GM23248 (cell line): ENCODE measurements at places on chromosomes 7 and 10. TPM values are rescaled to one million over a fixed set of nuclear protein-coding genes. Genes with fewer than 3 reads are reported as not detected.

DNA sequence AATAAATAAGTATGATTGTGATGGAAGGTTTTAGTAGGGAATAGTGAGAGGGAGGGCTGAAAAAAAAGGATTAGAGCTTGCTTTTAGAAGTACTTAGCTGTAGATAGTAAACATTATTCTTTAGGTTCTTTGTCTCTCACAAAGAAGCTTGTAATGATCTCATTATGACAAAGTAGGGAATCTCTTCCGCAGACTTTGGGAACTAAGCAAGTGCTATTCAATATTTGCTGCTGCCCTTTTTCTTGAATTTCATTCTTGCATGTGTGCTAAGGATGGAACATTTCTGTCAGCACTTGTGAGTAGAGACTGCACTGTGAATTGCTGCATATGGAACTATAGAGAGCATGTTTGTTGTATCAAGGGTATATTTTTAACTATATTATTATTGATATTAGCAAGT lies 173.4 kb downstream of the ST7 start:
- H3K27ac ChIP-seq, result peak overlapping the region; percentile 79; the same call in 1 of the 2 replicates
- no peaks in the 10 kb centered on the region for H3K36me3 ChIP-seq
- H3K27me3 ChIP-seq, result no peaks in the 10 kb centered on the region
- no peak for DNase-seq
- H3K4me3 ChIP-seq, result no peak overlapping the region
- H3K4me1 ChIP-seq, result peaks cover 85% of the 10 kb centered on the region

- no peak for DNase-seq
- no peaks in the 10 kb centered on the region for H3K36me3 ChIP-seq
- H3K27ac ChIP-seq, result no peak overlapping the region
- peaks cover 23% of the 10 kb centered on the region for H3K4me1 ChIP-seq
- no peak overlapping the region for H3K4me3 ChIP-seq
Measured at GRCh38 chr7:84228526-84228925, 33.9 kb upstream of the SEMA3A start.

DNA sequence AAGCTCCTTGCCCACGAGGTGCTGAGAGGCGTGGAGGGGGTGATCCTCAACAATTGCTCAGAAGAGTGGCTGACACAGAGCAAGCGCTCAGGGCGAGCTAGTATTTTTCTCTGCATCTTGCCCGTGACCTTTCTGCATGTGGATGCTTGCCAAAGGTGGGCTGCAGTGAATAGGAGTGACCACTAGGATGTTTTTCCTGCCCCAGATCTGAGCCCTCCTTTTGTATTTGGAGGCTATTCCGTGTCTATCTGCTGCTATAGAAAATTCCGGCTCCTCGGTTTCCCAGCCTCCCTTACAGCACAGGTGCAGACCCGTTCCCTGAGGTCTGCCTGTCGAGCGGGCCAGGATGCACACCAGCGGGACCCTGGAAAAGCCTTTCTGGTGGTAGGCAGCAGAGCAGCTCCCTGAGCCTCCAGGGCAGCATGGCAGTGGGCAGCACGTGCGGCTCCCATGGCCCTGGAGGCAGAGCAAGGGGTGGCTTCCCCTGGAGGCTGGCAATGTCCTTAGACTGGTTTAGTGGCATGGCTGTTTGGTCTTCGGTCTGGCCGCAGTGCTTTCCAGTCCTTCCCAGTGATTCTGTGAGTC lies 145.1 kb upstream of the PCBD1 start:
- no peak for DNase-seq
- H3K4me3 ChIP-seq, result no peak overlapping the region
- no peaks in the 10 kb centered on the region for H3K4me1 ChIP-seq
- peaks cover 22% of the 10 kb centered on the region; the same call in 1 of the 2 replicates for H3K27me3 ChIP-seq
- H3K36me3 ChIP-seq, result no peaks in the 10 kb centered on the region

GRCh38 chr10:69069090-69070042 lies 18.5 kb upstream of the SRGN start:
- no peak overlapping the region for H3K27ac ChIP-seq
- no peak overlapping the region for H3K4me3 ChIP-seq
- peaks cover 20% of the 10 kb centered on the region for H3K4me1 ChIP-seq
- no peak for DNase-seq
- H3K36me3 ChIP-seq, result no peaks in the 10 kb centered on the region
- no peaks in the 10 kb centered on the region for H3K27me3 ChIP-seq

OR2A7 gene
- total RNA-seq, result 1.1 TPM in 1 of 2 replicates, not detected in the other

NEURL1 gene
- total RNA-seq, result 0.63 and 1.1 TPM in 2 replicates

- no peaks in the 10 kb centered on the region for H3K36me3 ChIP-seq
- H3K27ac ChIP-seq, result no peak overlapping the region
- DNase-seq, result no peak
- no peaks in the 10 kb centered on the region for H3K4me1 ChIP-seq
Measured at GRCh38 chr7:4113271-4113670, 568.8 kb upstream of the FOXK1 start.

- H3K27ac ChIP-seq, result no peak overlapping the region
- no peak for DNase-seq
- H3K4me1 ChIP-seq, result no peaks in the 10 kb centered on the region
- H3K4me3 ChIP-seq, result no peak overlapping the region
- peaks cover 11% of the 10 kb centered on the region; the same call in 1 of the 2 replicates for H3K27me3 ChIP-seq
Measured at GRCh38 chr10:72076756-72077155, 11.6 kb downstream of the SPOCK2 start.

DNA sequence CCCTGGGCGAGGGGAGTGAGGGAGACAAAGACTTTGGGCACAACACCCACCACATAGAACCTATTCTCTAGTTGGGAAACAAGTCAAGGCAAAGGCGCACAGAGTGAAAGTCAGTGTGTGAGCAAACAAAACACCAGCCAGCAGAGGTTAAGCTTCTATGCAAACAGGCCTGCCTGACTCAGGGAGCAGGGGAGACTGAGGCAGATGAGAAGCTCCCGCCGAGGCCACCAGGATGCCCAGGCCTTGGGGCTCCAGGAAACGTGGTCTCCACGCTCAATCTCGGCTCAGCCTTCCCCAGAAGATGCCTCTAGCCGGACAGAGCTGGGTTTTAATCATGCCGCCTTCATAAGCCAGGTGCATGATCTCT lies 74.1 kb upstream of the KCNMA1 start:
- no peaks in the 10 kb centered on the region for H3K27me3 ChIP-seq
- no peak overlapping the region for H3K27ac ChIP-seq
- peaks cover 8% of the 10 kb centered on the region; the same call in 1 of the 2 replicates for H3K4me1 ChIP-seq

GRCh38 chr7:157403646-157404401 lies 67.0 kb downstream of the DNAJB6 start:
- H3K4me3 ChIP-seq, result no peak overlapping the region
- peak overlapping the region; percentile 95; the same call in 1 of the 2 replicates for H3K27ac ChIP-seq
- peaks cover 4% of the 10 kb centered on the region; the same call in 1 of the 2 replicates for H3K36me3 ChIP-seq

COBL gene
- total RNA-seq, result not detected in 2 replicates

GRCh38 chr7:103967401-103967800 lies 22.1 kb downstream of the RELN start:
- H3K27ac ChIP-seq, result no peak overlapping the region
- H3K36me3 ChIP-seq, result no peaks in the 10 kb centered on the region
- H3K4me3 ChIP-seq, result no peak overlapping the region
- DNase-seq, result no peak
- no peaks in the 10 kb centered on the region for H3K27me3 ChIP-seq

- no peak overlapping the region for H3K4me3 ChIP-seq
- H3K27ac ChIP-seq, result no peak overlapping the region
- DNase-seq, result peak; percentile 16
- no peaks in the 10 kb centered on the region for H3K27me3 ChIP-seq
Measured at GRCh38 chr7:111261496-111261895, 170.6 kb downstream of the LRRN3 start.

- no peak overlapping the region for H3K4me3 ChIP-seq
- H3K27ac ChIP-seq, result no peak overlapping the region
- peaks cover 13% of the 10 kb centered on the region for H3K4me1 ChIP-seq
- H3K27me3 ChIP-seq, result no peaks in the 10 kb centered on the region
- H3K36me3 ChIP-seq, result no peaks in the 10 kb centered on the region
- no peak for DNase-seq
Measured at GRCh38 chr10:76874896-76875295, 762.7 kb downstream of the KCNMA1 start.

GRCh38 chr10:20771051-20771450 lies 126.1 kb downstream of the NEBL start:
- no peak overlapping the region for H3K27ac ChIP-seq
- H3K36me3 ChIP-seq, result no peaks in the 10 kb centered on the region
- H3K4me3 ChIP-seq, result no peak overlapping the region
- peaks cover 4% of the 10 kb centered on the region; the same call in 1 of the 2 replicates for H3K4me1 ChIP-seq
- DNase-seq, result no peak

- peak; percentile 3 for DNase-seq
- H3K4me3 ChIP-seq, result no peak overlapping the region
- peak overlapping the region; percentile 3; the same call in 1 of the 2 replicates for H3K27ac ChIP-seq
- H3K27me3 ChIP-seq, result no peaks in the 10 kb centered on the region
- peaks cover 55% of the 10 kb centered on the region for H3K4me1 ChIP-seq
Measured at GRCh38 chr10:4249841-4250586, 465.0 kb upstream of the KLF6 start.

ZNF736 gene
- total RNA-seq, result 3.2 and 4.9 TPM in 2 replicates

DNA sequence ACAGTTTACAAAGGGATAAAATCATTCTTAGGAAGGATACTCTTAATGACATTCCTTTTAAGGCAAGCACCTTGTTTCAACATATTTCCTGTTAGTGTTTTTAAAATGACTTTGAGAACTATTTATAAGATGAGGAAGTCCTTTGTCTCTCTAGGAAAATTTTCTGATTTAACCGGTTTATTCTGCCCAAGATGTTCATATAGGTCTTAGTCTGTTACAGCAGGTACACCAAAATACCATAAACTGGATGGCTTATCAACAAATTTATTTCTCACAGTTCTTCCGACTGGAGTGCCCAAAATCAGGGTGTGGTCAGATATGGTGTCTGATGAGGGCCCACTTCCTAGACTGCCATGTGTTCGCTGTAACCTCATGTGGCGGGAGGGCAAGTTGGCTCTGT lies 77.9 kb downstream of the GSAP start:
- 0 out of 2 replicates have a peak, but pooled peaks cover 7% of the 10 kb centered on the region for H3K4me1 ChIP-seq
- H3K27ac ChIP-seq, result no peak overlapping the region
- H3K4me3 ChIP-seq, result no peak overlapping the region
- no peak for DNase-seq
- H3K36me3 ChIP-seq, result no peaks in the 10 kb centered on the region

DNA sequence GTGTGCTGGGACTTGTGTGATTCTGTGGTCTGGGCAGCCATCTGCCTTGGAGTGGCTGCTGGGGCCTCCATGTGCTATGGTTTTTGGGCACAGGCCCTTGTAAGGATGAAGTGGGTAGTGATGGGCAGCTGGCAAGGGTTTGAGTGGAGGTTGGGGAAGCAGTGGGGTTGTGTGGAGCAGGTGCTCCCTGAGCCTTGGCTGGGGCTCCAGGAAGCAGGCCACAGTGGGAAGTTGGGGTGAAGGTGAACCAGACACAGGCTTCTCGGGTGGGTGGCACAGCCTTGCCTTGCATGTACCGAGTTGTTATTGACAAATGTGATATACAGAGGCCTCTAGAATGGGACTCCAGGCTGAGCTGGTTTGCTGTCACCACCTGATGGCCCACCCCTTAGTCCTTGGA lies 82.3 kb downstream of the ADCY1 start:
- H3K4me3 ChIP-seq, result no peak overlapping the region
- DNase-seq, result no peak
- H3K27me3 ChIP-seq, result peaks cover 6% of the 10 kb centered on the region; the same call in 1 of the 2 replicates
- no peaks in the 10 kb centered on the region for H3K4me1 ChIP-seq
- H3K27ac ChIP-seq, result no peak overlapping the region
- no peaks in the 10 kb centered on the region for H3K36me3 ChIP-seq

DNA sequence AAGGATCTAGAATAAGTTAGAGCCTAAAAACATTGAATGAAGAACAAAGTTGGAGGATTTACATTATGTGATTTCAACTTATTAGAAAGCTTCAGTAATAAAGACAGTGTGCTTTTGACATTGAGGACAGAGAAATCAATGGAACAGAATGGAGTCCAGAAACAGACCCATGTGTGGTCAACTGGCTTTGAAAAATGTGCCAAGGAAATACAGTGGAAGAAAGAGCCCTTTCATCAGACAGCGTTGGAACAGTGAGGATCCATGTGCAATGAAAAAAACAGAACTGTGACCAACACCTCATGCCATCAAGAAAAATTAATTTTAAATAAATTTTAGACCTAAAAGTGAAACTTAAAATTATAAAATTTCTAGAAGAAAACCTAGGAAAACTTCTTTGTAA lies 50.6 kb upstream of the LRRC18 start:
- no peaks in the 10 kb centered on the region for H3K27me3 ChIP-seq
- H3K36me3 ChIP-seq, result no peaks in the 10 kb centered on the region
- no peaks in the 10 kb centered on the region for H3K4me1 ChIP-seq
- no peak for DNase-seq
- H3K4me3 ChIP-seq, result no peak overlapping the region

DNA sequence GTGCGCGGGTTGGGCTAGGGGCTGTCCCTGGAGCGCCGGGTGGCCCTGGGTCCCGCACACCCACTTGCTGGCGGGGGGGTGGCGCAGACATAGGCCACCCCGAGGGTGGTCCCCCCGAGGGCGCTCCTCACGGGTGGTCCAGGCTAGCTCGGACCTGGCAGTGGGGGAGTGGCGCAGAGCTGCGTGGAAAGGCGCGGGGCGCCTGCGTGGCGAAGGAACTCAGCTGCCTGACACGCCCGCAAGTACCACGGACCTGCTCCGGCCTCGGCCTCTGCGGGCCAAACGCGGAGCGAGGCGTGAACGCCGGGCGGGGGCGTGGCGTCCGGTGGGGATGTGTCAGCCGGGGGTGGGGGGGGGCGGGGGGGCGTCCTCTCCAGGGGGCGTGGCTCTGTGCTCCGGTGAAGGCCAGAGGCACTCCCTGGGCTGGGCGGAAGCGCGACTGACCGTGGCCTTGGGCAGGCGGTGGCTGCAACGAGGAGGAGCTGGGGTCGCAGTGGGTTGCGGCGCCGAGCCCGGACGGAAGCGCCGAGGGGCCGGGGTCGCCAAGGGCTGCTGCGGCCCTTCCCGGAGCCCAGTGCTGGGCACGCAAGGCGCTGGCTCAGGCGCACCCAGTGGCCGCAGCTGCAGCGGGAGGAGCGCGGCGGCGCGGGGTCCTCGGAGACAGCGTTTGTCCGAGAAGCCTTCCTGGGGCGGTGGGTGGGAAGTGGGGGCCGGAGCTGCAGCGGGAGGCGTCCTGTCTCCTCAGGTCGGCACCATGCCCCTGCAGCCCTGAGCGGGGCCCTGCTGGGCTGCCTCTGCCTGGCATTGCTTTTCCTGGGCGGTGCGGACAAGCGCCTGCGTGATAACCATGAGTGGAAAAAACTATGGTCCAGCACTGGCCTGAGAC lies 58.9 kb upstream of the NUPR2 start:
- no peaks in the 10 kb centered on the region for H3K36me3 ChIP-seq
- H3K27me3 ChIP-seq, result no peaks in the 10 kb centered on the region
- 0 out of 2 replicates have a peak overlapping the region, but pooled peaks have one; percentile 11 for H3K4me3 ChIP-seq
- H3K4me1 ChIP-seq, result no peaks in the 10 kb centered on the region

- peaks cover 21% of the 10 kb centered on the region for H3K4me1 ChIP-seq
- H3K4me3 ChIP-seq, result no peak overlapping the region
- no peaks in the 10 kb centered on the region for H3K36me3 ChIP-seq
- DNase-seq, result no peak
- no peak overlapping the region for H3K27ac ChIP-seq
Measured at GRCh38 chr7:76383089-76383944, 24.5 kb upstream of the YWHAG start.

- H3K27me3 ChIP-seq, result no peaks in the 10 kb centered on the region
- H3K27ac ChIP-seq, result no peak overlapping the region
- no peak overlapping the region for H3K4me3 ChIP-seq
Measured at GRCh38 chr10:78696791-78697395, 371.9 kb upstream of the ZMIZ1 start.
